ENCODE measurements at places on chromosomes 1 and 21.

- DNase-seq, result no peak
These were observed 22.6 kb downstream of the RNU1-3 start for GRCh38 chr1:16644193-16644481.

GRCh38 chr1:31382379-31382989, 9.6 kb upstream of the FABP3 start:
- no peak for DNase-seq

- no peak for DNase-seq
These were observed 738.8 kb downstream of the PTPRU start for GRCh38 chr1:29975036-29975694.

- no peak for DNase-seq
These were observed 25.1 kb upstream of the S100A11 start for GRCh38 chr1:152061952-152062351.

DNA sequence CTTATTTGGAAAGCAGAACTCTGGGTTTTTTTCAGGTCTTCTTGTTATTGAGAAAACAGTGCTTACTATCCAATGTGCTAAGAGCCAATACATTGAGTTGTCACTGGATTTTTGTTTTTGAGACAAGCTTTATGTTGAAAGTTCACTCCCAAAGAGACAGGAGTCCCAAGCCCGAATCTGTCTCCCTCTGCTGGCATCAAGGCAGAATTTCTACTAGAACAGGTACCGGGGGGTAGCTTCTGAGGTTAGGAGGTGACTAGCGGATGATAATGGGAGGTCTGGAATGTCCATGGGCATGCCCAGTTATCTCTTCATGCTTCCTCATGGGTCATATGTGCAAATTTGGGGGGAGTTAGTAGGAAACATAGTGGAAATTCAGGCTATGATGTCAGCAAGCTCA, 25.1 kb downstream of the ZNF124 start:
- DNase-seq, result no peak

- DNase-seq, result peak; percentile 38
These were observed at the start of gene SYNC for GRCh38 chr1:32702599-32703478. Gene SYNC, minus strand, starts transcription at chr1:32702770. Its CDS starts 110 bp downstream, at chr1:32702660.

DNA sequence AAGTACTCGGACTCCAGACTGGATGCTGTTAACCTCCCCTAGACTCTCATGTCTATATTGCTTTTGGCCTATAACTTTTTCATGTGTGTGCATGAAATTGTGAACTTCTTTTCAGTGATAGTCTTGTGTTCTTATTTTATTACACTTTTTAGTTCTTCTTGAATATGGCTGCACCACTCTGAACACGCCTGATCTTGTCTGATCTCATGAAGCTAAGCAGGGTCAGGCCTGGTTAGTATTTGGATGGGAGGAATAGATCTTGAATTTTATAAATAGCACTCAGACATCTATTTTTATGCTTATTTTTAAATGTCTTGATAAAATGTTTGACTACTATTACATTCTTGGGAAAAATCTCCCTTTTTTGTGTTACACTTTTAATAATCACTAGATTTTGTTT, 22.4 kb downstream of the TCP10L start:
- DNase-seq, result no peak

GRCh38 chr1:153728305-153729066, 636 bp downstream of the INTS3 start:
- peak; percentile 31 for DNase-seq

GRCh38 chr1:172095846-172096245, 254.5 kb downstream of the DNM3 start:
- DNase-seq, result no peak

DNA sequence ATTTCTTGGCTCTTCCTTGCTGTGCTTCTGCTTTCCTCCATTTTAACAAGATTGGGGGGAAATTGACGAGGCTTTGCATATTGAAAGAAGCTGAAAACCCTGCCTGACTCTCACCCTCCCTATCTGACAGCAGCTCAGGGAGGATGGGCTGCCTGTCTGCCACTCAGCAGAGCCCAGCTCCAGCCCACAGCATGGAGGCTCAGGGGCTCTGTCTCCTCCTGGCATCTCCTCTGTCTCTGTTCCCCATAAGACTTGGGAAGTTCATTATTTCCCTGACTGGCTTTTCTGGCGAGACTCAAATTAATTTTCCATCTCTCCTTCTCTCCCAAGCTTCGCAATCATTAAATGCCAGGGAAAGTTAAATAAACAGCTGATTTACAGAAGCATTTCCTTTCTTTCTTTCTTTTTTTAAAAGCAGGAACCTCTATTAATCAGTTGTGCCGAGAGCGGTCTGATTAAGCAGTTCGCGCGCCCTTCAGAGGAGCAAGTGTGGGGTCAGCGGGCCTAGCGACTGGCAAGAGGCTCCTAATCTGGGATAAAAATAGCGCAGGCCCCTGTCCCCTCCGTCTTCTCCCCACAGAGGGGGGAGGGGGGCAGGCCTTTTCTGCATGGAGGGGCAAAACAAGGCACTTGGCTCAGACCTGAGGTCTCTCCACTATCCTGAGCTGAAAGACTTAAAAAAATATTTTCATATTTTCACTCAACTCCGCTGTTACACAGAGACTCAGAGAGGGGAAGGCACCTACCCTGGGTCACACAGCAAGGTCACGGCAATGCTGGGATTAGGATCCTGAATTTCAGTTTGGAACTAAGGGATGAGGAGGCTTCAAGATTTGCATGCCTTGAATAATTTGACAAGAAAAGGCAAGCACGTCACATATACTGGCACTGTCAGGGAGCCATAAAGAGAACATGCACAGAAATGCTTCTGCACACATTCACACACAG, 170.4 kb downstream of the ACTL8 start:
- no peak for DNase-seq

DNA sequence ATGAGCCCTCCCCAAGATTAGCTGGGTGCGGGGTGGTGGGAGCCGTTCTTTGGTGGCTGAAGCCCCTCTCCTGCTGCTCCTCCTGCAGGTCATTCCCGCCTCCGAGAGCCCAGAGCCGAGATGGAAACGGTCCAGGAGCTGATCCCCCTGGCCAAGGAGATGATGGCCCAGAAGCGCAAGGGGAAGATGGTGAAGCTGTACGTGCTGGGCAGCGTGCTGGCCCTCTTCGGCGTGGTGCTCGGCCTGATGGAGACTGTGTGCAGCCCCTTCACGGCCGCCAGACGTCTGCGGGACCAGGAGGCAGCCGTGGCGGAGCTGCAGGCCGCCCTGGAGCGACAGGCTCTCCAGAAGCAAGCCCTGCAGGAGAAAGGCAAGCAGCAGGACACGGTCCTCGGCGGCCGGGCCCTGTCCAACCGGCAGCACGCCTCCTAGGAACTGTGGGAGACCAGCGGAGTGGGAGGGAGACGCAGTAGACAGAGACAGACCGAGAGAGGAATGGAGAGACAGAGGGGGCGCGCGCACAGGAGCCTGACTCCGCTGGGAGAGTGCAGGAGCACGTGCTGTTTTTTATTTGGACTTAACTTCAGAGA, 448 bp downstream of the G0S2 start:
- DNase-seq, result no peak

GRCh38 chr1:210294999-210295745, 33.5 kb upstream of the HHAT start:
- DNase-seq, result no peak

- DNase-seq, result no peak
These were observed 12.9 kb downstream of the TRABD2B start for GRCh38 chr1:47984175-47984789.
